ENCODE measurements at places on chromosomes 7 and 10. TPM values are rescaled to one million over a fixed set of nuclear protein-coding genes. Genes with fewer than 3 reads are reported as not detected.

DNA sequence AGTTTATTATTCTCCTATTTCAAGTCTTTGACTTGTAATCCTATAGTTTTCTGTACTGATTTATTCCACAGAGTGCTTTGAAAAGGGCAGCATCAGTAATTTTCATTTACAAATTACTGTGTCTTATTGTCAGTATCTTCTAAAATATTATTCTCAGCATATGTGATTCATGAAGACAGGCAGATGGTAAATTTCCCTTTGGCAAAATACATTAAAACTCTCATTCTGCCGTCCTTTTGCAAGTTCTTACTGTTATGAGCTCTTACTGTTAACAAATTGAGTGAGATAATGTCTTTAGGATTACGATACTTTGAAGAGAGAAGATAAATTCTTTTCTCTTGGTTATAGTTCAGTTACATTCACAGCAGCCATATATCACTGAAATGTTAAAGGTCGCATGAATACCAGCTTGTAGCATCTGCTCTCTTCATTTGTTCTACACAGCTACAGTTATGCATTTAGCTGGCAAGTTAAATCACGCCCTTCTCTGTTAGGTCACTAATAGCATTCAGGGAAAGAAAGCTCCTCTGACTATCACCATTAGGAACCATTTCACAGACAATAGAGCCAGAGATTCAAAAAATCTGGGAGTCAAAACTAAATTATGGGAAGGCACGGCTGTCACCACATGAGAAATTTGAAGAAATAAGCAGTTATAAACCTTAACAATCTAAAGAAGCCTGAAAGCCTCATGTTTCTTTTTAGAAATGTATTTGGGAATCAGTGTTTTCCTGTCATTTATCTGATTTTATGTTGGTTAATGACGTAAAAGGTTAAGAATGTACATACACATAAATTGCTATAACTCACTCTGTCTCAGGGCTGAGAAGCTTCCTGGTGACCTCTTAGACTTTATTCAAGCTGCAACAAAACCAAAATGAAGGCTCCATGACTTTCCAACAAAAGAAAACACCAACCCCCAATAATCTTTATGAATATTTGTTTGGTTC lies 109.6 kb upstream of the SP4 start:
- no peak overlapping the region for H3K27ac ChIP-seq
- H3K4me1 ChIP-seq, result no peaks in the 10 kb centered on the region
- no peaks in the 10 kb centered on the region for H3K27me3 ChIP-seq
- H3K4me3 ChIP-seq, result no peak overlapping the region

DNA sequence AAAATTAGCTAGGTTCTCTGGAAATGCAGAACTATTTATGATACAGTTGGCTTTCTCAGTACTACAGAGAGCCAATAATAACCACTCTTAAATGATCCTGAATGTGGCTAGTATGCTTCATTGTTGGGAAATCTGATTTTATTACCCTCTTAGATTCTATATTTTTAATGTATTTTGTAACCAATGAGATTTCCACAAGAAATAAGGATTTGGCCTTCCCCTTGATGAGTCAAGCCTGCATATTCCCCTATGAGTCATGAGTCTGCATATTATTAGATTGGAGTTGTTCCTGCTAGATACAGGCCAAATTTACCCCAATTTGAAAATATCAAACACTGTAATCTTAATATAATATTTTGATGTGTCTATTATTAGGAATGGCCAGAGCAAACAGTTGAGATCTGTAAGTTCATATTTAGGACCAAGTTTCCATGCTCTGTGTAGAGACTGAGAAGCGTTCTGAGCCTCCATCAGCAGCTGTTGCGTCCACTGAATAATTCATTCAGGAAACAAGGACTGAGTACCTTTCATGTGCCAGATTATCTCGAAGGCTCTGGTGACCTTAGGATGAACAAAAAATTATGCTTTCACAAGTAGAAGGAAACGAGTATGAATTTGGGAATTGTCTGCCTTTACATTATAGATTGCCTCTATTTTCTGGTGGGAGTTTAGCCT lies 793.4 kb downstream of the NRG3 start:
- peaks cover 1% of the 10 kb centered on the region for H3K4me1 ChIP-seq
- no peaks in the 10 kb centered on the region for H3K27me3 ChIP-seq
- H3K36me3 ChIP-seq, result no peaks in the 10 kb centered on the region
- no peak for DNase-seq
- H3K4me3 ChIP-seq, result no peak overlapping the region
- H3K27ac ChIP-seq, result no peak overlapping the region

- no peaks in the 10 kb centered on the region for H3K36me3 ChIP-seq
- H3K4me3 ChIP-seq, result no peak overlapping the region
- no peaks in the 10 kb centered on the region for H3K4me1 ChIP-seq
- H3K27ac ChIP-seq, result no peak overlapping the region
- no peak for DNase-seq
- no peaks in the 10 kb centered on the region for H3K27me3 ChIP-seq
Measured at GRCh38 chr7:55400191-55400590, 35.1 kb downstream of the LANCL2 start.

DNA sequence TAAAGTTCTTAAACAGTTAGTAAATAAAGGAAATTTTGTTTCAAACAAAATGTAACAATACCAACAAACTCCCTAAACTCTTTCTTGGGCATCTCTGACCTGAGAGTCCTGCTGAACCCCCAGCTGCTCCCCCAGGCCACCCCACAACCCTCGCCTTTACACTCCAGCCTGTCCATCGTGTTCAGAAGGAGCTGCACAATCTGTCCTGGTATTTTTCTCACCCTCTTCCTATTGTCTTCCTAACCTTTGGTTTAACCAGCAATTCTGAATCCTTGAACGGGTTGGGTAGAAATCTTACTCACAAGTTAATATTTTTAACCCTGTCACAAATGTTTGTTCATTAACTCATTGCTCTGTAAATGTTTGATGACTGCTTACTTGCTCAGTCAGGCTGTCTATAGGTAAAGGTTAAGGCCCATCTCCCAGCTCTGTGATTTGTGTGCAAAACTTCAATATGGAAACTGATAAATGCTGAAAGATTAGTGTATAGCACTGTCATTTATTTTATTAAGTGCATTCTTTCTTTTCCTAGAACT lies 16.8 kb downstream of the SFRP4 start:
- DNase-seq, result no peak
- peaks cover 2% of the 10 kb centered on the region for H3K4me1 ChIP-seq
- no peak overlapping the region for H3K27ac ChIP-seq

The TBXAS1 gene
- total RNA-seq, result 5.1 TPM

The WASHC2A gene
- total RNA-seq, result 23.6 TPM

The CLDN15 gene
- 9.0 TPM for total RNA-seq

The PIK3AP1 gene
- total RNA-seq, result 14.2 TPM

The MAPK8 gene
- total RNA-seq, result 110 TPM

The TFPI2 gene
- 47.2 TPM for total RNA-seq
